ENCODE measurements at places on chromosomes 13 and 19.

DNA sequence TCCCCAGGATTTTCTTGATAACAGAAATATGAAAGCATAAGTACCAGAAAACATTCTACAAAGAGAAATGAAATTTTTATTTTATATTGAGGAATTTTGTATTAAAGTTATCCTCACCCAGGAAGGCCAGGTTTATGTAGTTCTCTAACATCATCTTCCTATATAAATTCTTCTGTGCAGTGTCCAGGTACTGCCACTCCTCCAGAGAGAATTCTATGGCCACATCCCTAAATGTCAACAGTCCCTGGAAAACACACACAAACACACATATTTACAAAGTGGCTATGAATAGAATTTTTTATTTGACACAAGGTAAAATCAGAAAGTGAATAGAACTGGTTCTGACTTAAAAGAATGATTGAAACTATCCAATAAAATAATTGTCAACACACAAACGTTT lies 110.5 kb upstream of the ZNF91 start:
- DNase-seq, result no peak

GRCh38 chr13:27425158-27425917 lies 919 bp downstream of the GTF3A start:
- DNase-seq, result no peak

GRCh38 chr19:30374865-30375552 lies 2.8 kb downstream of the ZNF536 start:
- no peak for DNase-seq

GRCh38 chr13:19766591-19766990 lies 16.2 kb downstream of the PSPC1 start:
- no peak for DNase-seq

DNA sequence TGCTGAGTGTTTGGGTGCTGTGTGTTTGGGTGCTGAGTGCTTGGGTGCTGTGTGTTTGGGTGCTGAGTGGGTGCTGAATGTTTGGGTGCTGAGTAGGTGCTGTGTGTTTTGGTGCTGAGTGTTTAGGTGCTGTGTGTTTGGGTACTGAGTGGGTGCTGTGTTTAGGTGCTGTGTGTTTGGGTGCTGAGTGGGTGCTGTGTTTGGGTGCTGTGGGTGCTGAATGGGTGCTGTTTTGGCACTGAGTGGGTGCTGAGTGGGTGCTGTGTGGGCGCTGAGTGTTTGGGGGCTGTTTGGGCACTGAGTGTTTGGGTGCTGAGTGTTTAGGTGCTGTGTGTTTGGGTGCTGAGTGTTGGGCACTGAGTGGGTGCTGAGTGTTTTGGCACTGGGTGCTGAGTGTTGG lies 48.5 kb upstream of the F7 start:
- no peak for DNase-seq

- no peak for DNase-seq
Observed at GRCh38 chr13:75968103-75968838, 332.1 kb downstream of the LMO7 start.

DNA sequence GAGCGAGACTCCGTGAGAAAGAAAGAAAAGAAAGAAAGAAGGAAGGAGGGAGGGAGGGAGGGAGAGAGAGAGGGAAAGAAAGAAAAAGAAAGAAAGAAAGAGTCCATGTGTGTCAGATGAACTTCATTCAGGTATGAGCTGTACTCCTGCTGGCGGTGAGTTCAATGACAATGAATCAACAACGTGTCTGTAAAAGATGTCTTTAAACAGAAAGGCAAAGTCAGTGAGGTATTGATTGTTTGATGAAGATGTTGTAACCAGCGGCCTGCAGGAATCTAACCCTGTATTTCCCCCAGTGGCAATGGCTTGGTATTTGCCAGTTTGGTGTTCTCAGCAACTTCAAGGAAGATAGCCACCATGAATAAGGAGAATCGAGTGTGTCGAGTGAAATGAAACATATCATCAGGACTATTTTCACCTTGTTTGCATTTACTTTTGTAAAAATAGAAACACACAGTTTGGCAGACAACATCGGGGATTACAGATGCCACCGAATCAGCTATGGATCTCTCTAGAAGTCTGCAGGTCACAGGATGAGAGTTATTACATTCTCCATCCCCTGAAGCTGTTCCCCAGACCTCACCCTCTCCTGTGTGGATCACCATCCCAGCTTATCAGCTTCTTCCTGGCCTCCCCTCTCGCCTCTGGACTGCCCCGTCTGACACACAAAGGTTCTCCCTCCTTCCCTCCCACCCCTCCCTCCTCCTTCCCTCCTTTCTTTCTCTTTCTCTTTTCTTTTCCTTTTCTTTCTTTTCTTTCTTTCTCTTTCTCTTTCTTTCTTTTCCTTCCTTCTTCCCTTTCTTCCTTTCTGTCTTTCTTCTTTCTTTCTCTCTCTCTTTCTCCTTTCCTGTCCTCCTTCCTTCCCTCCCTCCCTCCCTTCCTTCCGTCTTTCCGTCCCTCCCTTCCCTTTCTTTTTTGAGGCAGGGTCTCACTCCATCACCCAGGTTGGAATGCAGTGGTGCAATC lies 8.2 kb upstream of the SBK3 start:
- DNase-seq, result no peak

DNA sequence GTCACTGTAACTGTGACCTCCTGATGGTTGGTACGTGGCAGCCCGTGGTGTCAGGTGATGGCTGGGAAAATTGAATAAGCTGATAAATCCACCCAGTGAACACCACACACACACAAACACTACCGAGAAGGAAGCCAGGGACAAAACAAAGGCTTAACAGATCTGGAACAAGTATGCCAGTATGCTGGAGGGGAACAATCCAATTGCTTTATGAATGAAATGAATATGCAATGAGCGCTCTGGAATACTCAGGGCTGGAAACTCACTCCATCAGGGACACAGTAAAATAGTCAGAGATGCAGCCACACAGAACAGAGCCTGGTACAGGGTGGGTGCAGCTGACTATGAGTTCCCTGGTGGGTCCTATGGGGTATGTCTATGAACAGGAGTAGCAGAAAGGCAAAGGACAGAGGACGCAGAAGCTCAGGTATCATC lies 16.7 kb downstream of the TMTC4 start:
- DNase-seq, result peak; percentile 74

- no peak for DNase-seq
Observed at GRCh38 chr13:30639671-30640070, 22.0 kb downstream of the USPL1 start.
